CD8-positive, alpha-beta memory T cell (primary cell): ENCODE measurements at places on chromosomes 4 and X.

- DNase-seq = no peak
Observed at GRCh38 chr4:105966051-105966450, 70.8 kb downstream of the NPNT start.

DNA sequence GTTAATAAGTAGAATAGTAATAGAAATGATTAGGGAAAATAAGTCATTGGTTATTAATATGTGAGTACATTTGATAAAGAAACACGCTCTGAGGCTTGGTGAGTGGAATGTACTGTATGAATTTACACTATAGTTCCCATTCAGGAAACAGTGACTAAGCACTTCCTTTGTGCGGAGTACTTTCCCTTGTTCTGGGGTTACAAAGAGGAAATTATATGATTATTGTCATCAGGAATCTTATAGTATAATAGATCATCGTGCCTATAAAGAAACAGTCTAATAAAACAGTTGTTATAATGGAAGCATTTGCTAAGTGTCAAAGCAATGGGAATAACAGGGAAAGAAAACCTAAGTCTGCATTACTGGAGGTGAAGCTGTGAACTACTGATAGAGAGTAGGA, 138.0 kb downstream of the RPA4 start:
- no peak for DNase-seq

- no peak for DNase-seq
Observed at GRCh38 chr4:77777135-77777807, 41.9 kb downstream of the CNOT6L start.

DNA sequence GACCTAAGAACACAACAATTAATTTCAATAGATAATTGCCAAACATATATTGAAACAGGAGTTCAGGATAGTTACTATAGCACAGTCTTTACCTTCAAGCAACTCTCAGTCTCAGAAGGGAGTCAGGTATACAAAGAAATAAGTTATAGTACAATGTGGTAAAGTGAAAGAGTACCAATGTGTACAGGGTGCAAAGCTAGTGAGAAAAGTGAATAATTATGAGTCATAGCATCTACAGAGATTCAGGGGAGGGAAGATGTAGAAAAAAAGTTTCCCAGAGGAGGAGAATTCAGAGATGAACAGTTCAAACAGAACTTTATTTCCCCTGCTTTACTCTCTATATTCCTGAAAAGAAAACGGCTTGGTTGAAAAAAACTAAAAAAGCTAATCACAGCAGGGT, 22.7 kb upstream of the DKK2 start:
- DNase-seq = no peak

- no peak for DNase-seq
Observed at GRCh38 chrX:110401135-110401534, 42.5 kb downstream of the RTL9 start.

GRCh38 chr4:54800831-54801530, 143.2 kb downstream of the KIT start:
- no peak for DNase-seq

GRCh38 chr4:140579278-140579677, 10.5 kb upstream of the UCP1 start:
- no peak for DNase-seq

- DNase-seq = no peak
Observed at GRCh38 chr4:2660596-2661211, 95.4 kb downstream of the TNIP2 start.

GRCh38 chrX:141839856-141840255, 1.7 kb downstream of the MAGEC3 start:
- no peak for DNase-seq

- no peak for DNase-seq
Observed at GRCh38 chr4:144868309-144868708, 222.4 kb downstream of the HHIP start.

DNA sequence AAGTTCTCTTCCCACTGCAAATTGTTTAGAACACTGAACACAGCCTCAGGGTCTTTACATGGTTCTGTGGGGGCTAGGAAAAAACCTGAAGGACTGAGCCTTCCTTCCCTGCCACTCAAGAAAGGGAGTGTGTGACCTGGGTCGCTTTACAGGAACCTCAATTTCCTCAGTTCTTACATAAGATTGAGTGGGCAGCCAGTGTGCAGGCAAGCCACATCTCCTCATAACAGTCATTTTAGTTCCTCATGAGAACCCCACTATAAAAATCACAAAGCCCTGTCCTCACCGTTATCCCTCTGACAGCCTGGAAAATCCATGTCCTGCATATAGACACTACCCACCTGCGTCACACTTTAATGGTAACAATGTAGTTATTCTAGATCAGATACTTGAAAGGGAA, 2.1 kb upstream of the ETDC start:
- no peak for DNase-seq

- no peak for DNase-seq
Observed at GRCh38 chrX:137052643-137053235, 18.9 kb upstream of the GPR101 start.

DNA sequence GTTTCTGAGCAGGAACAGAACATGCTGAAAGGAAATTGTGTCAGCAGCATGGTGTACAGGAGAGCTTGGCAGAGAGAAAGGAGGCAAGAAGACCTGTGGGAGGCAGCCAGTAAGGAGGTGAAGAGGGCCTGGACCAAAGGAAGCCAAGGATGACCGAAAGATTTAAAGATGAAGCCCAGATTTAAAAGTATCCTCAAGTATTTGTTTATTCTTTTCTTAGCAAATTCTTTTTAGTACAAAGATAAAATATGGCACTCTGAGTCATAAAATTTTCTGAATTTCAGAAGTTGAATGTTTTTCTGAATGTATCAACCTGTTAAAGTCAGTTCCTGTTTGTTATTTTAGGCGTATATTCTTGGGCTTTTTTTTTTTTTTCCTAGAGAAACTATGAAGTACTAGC, 3.5 kb downstream of the PKD2 start:
- no peak for DNase-seq
